ENCODE measurements at places on chromosomes 1 and 21.

GRCh38 chr1:236124965-236125364 lies 17.4 kb upstream of the GPR137B start:
- no peak for DNase-seq

GRCh38 chr1:7060745-7061144 lies 275.5 kb downstream of the CAMTA1 start:
- no peak for DNase-seq

GRCh38 chr1:70896224-70896623 lies 151.4 kb downstream of the PTGER3 start:
- DNase-seq = no peak

- DNase-seq = no peak
These were observed 4.4 kb downstream of the COL16A1 start for GRCh38 chr1:31699341-31699891.

- DNase-seq = no peak
These were observed 10.3 kb upstream of the LUZP1 start for GRCh38 chr1:23178950-23179349.
